Umbilical cord (tissue), 2 donors: ENCODE measurements at places on chromosomes 4 and X.

GRCh38 chrX:2313864-2314640 is 186.7 kb downstream of the DHRSX start:
- DNase-seq = no peak

DNA sequence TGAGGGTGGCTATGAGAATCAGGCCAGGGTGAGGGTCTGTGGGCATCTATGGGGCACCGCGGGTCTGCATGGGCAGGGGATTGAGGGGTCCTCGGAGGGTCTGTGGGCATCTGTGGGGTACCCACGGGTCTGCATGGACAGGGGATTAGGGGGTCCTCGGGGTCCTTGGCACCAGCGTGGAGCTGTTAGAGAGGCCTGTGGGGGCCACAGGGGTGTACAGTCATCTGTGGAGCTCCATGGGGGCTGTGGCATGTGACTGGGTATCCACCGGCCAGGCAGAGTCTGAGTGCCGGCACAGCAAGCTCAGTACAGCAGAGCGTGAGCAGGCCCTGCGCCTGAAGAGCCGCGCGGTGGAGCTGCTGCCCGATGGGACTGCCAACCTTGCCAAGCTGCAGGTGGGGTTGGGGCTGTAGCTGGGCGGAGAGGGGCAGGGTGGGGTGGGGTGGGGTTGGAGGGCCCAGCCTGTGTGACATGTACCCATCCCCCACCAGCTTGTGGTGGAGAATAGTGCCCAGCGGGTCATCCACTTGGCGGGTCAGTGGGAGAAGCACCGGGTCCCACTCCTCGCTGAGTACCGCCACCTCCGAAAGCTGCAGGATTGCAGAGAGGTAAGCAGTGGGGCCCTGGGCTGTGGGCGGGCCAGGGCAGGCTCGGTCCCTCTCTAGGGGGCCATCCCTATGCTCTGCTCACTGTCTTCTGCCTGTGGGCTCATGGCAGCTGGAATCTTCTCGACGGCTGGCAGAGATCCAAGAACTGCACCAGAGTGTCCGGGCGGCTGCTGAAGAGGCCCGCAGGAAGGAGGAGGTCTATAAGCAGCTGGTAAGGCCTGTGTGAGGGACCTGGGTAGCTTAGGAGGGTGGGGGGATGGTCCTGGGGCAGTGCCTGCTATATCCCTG is 12.9 kb downstream of the CCDC22 start:
- peak; percentile 66 for DNase-seq

GRCh38 chr4:77453911-77454310 is 151.7 kb upstream of the CXCL13 start:
- DNase-seq = peak; percentile 15

- DNase-seq = peak; percentile 20
Observed at GRCh38 chr4:88447371-88448095, 9.4 kb upstream of the HERC5 start.

GRCh38 chr4:17753646-17754045 is 27.8 kb downstream of the FAM184B start:
- no peak for DNase-seq

GRCh38 chr4:87974856-87975462 is 555 bp upstream of the SPP1 start:
- DNase-seq = no peak

- no peak for DNase-seq
Observed at GRCh38 chr4:15398732-15399131, 29.1 kb upstream of the C1QTNF7 start.

- DNase-seq = peak; percentile 45
Observed at GRCh38 chr4:186724058-186724863, 605 bp upstream of the FAT1 start.

GRCh38 chrX:101409043-101409442 is 1.0 kb downstream of the HNRNPH2 start:
- DNase-seq = peak; percentile 4

DNA sequence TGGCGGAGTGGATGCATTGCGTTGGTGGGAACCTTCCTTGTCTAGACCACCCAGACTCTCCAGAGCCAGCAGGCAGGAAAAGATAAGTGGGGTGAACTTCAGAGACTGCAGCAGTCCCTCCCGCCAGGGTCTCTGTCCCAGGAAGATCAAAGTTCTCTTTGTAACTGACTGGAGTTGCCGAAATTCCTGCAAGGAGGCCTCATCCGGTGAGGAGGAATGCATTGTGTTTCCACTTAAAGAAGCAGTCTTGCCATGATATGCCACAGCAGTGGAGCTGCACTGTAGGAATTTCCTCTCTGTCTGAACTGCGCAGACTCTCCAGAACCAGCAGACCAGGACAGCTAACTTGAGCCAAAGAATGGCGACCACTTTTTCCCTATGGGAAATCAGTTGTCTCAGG is 1190.4 kb downstream of the TECRL start:
- no peak for DNase-seq

DNA sequence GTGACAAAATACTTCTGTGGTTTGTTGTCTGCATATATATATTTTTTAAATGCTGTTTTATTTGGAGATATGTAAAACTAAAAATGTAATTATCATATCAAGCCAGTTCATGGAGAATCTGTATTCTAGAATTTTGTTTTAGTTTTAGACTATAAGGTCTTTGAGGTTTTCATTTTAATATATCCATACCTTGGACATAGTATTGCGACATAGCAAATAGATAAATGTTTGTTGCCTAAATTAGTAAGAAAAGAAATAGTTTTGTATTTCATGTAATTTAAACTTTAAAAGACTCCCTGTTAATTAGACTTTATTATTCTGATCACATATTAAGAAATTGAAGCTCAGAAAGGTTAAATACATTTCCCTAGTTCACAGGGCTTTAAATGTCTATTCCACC is 472.9 kb downstream of the GBA3 start:
- no peak for DNase-seq

DNA sequence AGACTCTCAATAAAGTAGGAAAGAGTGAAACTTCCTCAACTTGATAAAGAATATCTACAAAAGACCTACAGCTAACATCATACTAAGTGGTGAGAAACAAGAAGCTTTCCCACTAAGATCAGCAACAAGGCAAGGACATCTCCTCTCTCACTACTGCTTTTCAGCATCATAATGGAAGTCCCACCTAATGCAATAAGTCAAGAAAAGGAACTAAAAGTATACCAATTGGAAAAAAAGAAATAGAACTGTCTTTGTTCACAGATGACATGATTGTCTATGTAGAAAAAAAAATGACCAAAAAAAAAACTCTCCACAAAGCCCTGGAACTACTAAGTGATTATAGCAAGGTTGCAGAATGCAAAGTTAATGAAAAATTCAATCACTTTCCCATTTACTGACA is 25.1 kb upstream of the SH3RF1 start:
- DNase-seq = no peak

GRCh38 chr4:17932041-17932440 is 89.5 kb downstream of the LCORL start:
- DNase-seq = no peak

- no peak for DNase-seq
Observed at GRCh38 chrX:103513067-103513466, 6.2 kb downstream of the RAB40A start.

DNA sequence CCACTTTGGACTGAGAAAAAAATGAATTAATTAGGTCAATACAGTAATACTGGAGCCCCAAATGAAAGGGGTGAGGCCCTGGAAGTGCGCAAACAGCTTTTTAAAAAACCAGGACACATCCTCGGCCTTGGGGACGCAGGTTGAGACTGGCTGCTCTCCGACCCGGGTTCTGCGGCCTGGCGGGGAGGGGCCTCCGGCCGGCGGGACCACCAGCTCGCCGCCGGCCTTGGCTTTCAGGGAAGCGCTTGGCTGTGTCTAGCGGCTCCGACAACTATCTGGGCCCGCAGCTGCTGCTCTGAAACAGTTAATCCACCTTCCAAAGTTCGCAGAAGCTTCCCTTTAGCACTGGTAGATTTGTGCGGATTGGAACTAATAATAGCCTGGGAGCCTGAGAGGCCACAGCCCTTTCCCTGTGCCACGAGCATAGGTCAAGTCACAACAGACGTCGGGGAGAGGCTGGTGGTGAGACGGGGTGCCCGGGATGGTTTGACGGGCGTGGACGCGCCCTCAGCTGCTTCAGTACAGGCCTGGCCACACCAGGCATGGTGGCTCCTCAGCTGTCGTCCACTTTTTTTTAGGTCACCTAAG is 1.1 kb upstream of the SEL1L3 start:
- no peak for DNase-seq

DNA sequence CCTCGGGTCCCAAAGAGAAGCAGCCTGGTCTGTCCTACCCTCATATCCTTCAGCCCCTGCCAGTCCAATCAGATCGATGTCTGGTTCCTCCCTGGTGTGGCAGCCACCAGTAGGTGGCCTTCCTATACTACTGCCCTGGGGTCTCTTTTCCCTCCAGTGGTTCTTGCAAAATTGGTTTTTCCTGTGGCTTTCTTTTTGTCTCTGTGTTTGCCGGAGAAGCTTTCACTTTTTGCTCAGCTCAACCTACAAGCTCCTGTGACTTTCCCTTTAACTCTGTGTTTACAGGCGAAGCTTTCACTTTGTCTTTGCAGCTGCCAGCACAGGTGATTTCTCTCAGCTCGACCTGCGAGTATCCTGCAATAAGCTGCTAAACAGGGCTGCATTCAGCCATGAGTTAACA is 46.8 kb downstream of the UGT2A3 start:
- no peak for DNase-seq

DNA sequence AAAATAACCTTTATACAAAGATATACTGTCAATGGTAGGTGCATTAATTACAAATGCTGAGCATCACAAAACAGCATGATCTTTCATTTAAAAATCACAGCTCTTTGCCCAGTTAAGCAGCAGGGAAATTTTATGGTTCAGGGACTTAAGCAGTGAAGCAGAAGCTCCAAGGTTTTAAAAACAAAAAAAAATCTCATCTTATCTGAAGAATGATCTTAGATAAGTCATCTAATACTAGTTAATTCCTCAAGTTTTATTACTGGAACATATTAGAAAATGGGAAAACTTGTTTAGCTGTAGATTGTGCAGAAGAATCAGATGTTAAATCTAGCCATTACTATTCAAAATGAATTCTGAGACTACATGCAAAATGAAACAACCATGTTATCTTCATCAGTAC is 289.9 kb downstream of the GASK1B start:
- peak; percentile 35 for DNase-seq

GRCh38 chrX:17706676-17707075 is 30.6 kb upstream of the SCML1 start:
- peak; percentile 39 for DNase-seq

GRCh38 chr4:14903321-14903720 is 99.0 kb upstream of the CPEB2 start:
- DNase-seq = no peak

- no peak for DNase-seq
Observed at GRCh38 chrX:9856588-9856987, 70.4 kb downstream of the SHROOM2 start.

- peak; percentile 58 for DNase-seq
Observed at GRCh38 chr4:156420623-156421022, 467.0 kb upstream of the CTSO start.

DNA sequence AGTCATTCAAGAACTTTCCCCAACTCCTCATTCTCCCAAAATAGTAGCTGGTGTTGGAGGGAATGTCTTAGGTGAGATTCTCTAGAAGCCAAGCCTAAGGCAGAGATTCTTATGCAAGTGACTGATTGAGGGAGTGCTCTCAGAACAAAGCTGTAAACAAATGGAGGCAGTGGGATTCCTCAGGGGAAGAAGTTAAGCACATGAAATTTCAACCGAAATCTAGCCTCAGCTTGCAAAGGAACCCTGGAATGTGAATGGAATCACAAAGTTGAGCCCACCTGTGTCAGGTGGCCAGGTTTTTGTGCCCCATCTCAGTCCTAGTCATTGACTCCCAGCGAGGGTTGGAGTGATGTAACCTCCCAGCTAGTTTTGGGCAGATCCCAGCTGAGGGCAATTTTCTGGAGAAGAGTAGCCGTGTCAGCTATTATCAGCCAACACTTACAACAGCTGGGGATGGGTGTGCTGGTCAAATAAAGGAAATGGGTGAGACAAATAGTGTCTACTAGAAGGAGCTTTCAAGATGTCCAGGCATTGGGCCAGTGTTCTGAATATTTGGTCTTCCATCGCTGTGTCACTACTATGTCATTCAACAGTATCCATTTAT is 29.7 kb upstream of the FGF2 start:
- no peak for DNase-seq

DNA sequence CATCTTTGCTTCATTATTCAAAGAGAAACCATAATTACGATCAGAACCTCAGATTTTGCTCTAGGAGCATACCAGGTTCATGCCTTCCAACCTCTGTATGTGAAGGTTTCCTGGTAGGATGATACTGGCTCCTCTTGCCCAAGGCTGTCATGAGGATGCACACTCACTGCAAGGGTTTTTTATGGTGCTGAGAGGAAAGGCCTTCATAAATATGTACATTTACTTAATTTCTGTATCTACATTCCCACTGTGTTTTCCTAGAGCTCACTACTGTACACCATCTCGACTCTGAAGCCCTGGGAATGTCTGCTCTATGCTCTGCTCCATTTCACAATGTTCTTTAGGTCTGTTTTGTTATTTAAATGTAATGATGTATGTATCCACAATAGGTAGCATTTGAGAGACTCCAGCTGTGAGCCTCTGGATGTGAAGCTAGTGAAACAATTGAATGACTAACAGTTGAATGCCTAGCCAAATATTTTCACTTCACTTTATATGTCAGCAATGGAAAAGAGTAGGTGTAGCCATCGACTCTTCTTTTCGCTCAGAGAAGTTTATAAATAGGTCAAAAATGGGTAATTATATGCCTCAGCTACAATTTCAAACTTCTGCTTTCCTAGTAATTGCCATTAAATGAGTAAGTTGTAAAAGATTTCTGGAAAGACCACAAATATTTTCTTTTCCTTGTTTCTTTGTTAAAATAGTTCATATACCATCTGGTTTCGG is 228.0 kb downstream of the PALLD start:
- no peak for DNase-seq

GRCh38 chr4:156000491-156000890 is 46.8 kb upstream of the CTSO start:
- DNase-seq = no peak

GRCh38 chrX:4622486-4623167 is 909.2 kb upstream of the PRKX start:
- no peak for DNase-seq

- DNase-seq = peak; percentile 2
Observed at GRCh38 chr4:46016306-46016705, 107.5 kb downstream of the GABRG1 start.

DNA sequence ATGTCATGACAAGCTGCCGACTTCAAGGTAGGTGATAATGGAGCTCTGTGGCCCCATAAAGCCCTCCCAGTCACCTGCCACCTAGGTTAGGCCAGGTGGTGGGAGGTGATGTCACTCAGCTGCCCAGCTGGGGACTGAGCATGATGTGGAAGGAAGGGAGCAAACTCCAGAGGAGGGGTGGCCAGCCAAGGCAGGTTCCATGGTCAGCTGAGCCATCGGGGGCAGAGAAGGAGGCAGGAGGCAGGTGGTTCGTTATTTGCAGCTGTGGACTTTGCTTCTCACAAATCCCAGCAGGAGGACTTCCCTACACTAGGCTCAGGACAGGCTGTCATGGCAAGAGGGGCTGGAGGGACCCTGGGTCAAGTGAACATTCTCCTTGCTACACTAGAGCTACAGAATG is 2.1 kb downstream of the CCDC120 start:
- DNase-seq = no peak

GRCh38 chr4:64130907-64131306 is 278.3 kb downstream of the TECRL start:
- DNase-seq = no peak

- DNase-seq = peak; percentile 42
Observed at GRCh38 chr4:40046311-40046980, 10.2 kb upstream of the N4BP2 start.
